AG09319 (cell line): ENCODE measurements at places on chromosomes 2 and 18.

- no peak for DNase-seq
Measured at GRCh38 chr2:151478011-151478410, 68.3 kb downstream of the RIF1 start.

GRCh38 chr2:102636283-102636907, 17.0 kb downstream of the SLC9A2 start:
- DNase-seq: no peak

- no peak for DNase-seq
Measured at GRCh38 chr2:163493359-163494298, 242.2 kb downstream of the FIGN start.

DNA sequence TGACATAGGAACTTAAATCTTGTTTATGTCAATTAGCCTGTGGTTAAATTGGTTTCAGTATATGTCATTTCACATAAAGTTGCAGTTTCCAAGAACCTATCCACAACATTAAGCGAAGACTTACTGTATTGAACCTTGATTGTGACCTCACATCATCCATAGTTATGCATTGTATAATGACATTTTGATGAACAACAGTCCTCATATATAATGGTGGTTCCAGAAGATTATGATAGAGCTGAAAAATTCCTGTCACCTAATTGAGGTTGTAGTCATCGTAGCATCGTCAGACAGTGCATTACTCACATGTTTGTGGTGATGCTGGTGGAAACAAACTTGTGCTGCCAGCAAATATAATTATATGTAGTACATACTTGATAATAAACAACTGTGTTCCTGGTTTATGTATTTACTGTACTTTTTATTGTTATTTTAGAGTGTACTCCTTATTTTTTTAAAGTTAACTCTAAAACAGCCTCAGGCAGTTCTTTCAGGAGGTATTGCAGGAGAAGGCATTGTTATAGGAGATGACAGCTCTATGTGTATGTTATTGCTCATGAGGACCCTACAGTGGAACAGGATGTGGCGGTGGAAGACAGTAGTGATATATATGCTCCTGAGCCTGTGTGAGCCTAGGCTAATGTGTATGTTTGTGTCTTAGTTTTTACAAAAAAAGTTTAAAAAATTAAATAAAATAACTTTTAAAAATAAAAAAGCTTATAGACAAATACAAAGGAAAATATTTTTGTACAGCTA, 56.6 kb downstream of the UBE2E3 start:
- DNase-seq: peak; percentile 31
